Activated CD8-positive, alpha-beta memory T cell treated with anti-CD3 and anti-CD28 coated beads for 48 hours (primary cell): ENCODE measurements at places on chromosomes 2 and 18.

DNA sequence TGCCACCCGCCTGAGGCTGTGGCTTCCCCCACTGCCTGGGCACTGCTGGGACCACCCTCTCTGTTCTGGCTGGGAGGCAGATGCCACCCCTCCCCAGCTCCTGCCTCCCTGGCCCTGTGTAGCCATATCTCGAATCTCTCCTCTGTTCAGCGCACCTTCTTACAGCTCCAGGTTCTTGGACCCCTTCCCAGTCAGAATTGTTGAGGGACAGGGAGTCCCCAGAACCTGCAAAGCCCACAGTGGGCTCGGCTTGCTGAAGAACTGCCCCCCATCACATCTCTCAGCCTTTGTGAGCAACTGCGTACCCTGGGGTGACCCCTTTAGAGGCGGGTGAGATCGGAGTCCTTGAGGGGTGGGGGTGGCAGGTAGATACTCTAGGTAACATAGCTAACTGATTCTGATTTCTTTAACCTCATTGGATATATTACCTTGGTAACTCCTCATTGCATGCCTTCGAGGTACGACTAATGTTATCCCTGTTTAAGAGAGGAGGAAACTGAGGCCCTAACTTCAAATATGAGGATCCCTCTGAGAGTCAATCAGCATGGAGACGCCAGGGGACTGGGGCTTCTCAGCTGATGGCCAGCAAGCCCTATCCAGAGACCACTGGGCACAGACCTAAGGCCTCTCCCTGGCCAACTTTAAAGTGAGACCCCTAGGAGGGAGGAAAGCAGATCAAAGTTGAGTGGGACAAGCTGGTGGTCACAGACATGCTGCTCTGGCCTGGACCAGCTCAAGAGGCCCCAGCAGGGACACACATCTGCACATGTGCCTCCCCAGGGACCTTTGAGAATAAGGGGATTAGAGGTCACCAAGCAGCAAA, 101.3 kb downstream of the CAPN13 start:
- no peak for DNase-seq

- DNase-seq, result no peak
These were observed 79.9 kb downstream of the MYO5B start for GRCh38 chr18:50115095-50115494.

DNA sequence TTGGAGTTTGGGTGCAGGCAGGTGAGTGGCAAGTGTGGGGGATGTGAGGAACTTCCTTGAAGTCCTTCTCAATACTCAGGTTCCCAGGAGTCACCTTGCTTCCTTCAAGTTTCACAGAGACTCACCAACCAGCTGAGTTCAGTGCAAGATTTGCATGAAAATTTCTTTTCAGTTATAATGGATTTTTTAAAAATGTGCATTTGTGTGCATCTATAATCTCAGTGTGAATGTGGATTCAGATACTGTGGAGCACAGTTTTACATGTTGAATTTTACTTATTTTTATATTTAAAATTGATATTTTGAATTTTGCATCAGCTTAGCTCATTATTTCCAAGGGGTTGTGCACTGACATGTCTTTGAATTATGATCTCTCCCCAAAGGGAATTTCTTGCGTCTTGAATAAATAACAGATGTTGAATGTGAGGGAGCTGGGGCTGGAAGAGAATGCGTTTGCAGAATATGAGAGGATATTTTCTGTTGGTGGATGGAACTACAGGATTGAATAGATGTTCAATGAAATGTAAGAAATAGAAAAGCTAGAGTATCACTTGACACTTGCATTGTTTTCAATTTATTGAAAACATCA, 184.3 kb downstream of the RPRM start:
- DNase-seq, result no peak

GRCh38 chr18:68735483-68736343, 20.8 kb upstream of the TMX3 start:
- no peak for DNase-seq

- no peak for DNase-seq
These were observed 20.5 kb downstream of the UBE2F start for GRCh38 chr2:237987268-237987667.

DNA sequence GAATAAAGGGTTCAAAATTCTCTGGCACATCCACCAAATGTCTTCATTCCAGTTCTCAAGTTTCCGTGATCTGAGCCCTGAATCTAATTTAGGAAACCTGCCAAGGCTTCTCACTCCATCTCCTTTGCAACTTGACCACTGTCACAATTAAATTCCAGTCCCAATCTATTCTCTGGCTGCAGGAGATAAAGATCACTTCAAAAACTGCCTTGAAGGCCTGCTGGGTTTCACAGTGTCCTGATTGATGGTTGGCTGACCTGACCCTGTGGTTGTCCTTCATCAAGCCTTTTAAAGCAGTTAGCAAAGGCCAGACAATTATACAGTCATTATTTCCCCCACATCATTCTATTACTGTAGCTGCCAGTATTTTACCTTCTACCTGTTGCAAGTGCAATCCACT, 60.3 kb upstream of the DNAJC10 start:
- no peak for DNase-seq

GRCh38 chr2:80499095-80499494, 194.5 kb upstream of the LRRTM1 start:
- DNase-seq, result no peak

- no peak for DNase-seq
These were observed 106.8 kb downstream of the DNAH7 start for GRCh38 chr2:195961873-195962272.

GRCh38 chr2:122063716-122064115, 308.3 kb downstream of the TSN start:
- DNase-seq, result no peak

DNA sequence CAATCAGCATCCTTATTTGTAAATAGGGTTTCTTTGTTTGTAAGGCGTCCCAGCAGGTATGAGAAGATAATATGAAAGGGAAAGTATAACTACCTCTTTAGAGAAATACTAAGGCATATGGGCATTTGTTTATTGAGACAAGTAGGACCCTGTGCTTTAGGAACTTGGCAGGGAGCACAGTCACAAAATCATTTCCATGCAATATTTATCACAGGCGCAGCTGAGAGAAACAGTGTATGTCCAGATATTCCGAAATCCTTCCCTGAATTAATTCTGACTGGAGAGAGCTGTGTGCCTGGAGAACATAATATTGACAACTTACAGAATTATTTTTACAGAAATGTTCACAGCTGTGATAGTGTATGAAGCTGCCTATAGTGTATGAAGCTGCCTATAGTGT, 416.7 kb downstream of the THSD7B start:
- no peak for DNase-seq

DNA sequence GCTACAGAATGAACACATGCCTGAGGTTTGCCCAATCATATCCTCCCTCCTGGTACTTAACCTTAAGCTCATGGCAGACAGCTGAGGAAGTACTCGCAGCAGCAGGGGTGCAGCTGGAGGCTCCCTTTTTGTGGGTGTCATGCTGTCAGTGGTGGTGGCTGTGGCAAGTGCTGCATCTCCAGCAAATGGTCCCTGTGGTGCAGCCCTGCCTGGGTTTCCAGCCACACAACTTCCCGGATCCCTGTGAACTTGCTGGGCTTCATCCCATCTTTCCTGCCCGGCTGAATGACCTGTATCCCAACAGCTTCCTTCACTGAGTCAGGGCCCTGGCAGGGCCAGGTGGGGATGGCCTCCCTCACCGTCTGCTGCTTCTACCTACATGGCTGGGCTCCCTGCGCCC, 5.0 kb downstream of the TMEM185B start:
- no peak for DNase-seq

GRCh38 chr2:54555318-54555837, 99.3 kb downstream of the SPTBN1 start:
- DNase-seq, result no peak

GRCh38 chr2:143344780-143345179, 215.6 kb downstream of the ARHGAP15 start:
- DNase-seq, result no peak

DNA sequence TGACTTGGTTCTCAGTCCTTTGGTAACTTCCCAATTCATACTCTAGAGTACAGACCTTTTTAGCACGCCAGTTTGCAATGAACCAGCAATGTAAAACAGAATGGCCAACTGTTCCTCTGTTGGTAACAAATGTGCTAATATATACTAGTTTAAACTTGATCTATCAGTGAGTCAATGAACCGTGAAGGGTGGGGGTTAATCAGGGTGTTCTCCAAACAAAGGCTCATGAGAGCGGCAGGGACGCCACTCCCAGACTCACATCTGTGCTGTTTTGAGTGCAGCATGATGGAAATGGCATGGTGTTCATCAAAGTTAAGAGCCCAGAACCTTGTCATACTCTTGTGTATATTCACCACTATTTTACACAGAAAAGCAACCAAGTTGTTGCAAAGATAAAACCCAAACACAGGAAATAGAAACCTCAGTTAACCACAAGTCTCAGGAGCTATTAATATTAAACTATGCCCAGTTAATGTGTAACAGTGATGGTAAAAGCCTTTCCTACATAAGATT, 70.3 kb downstream of the CERKL start:
- DNase-seq, result no peak

DNA sequence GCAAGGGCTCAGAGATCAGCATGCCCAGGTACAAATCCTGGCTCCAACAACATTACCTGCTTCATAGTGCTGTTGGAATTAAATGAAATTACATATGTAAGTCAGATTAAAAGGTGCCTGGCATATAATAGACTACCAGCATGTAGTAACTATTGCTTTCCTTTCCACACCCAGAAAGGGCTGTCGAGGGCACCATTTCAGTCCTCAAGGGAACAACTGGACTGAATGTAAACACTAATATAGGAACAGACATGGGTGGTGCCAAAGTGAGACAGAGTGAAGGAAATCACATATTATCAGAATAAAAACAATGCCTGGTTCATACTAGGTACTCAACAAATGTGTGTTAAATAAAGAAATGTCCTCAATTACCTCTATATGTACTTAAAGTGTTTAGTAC, 43.3 kb downstream of the FAP start:
- no peak for DNase-seq

- DNase-seq, result no peak
These were observed 88.4 kb downstream of the BCL2L11 start for GRCh38 chr2:111209045-111209514.

- DNase-seq, result no peak
These were observed 3.5 kb downstream of the RTKN start for GRCh38 chr2:74438248-74438647.

- DNase-seq, result no peak
These were observed 31.0 kb downstream of the COA5 start for GRCh38 chr2:98577313-98577712.

DNA sequence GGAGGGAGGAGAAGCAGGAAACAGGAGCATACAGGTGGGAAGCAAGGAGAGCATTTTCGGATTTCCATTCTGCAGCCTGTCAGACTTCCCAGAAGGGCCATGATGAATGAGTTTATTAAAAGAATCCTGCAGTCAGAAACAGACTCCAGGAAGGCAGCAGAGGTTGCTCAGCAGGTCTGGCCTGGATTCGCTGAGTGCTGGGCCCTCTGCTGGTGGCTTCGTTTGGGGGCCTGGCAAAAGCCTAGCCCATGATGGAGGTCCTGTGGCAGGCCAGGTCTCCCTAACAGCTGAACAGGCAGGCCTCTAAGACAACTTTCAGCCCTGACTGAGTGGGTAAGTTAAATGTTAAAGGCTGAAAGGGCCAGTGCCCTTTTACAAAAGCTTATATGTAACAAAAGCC, 108.2 kb upstream of the CAPN13 start:
- DNase-seq, result no peak

DNA sequence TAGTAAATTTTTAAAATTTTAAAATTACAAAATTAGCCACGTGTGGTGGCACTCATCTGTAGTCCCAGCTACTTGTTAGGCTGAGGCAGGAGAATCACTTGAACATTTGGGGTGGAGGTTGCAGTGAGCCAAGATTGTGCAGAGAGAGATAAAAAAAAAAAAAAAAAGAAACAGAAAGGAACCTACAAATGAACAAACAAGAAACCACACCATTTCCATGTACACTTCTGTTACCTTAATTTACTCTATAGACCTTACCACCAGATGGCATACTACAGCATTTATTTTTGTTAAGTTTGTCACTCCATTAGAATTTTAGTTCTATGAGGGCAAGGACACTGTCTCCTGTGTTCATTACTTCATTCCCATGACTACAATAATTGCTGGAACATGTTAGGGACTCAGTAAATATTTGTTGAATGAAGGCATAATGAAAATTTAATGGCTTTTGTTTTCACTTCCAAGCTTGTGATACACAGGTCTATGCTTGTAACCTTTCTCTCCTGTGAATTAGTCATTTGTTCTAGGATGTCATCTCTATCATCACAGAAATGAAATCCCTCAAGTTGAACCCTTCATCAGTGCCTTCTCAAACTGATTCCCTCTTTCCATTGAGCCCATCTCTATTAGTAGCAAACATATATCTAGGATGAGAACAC, 76.0 kb downstream of the ARHGAP15 start:
- DNase-seq, result no peak

DNA sequence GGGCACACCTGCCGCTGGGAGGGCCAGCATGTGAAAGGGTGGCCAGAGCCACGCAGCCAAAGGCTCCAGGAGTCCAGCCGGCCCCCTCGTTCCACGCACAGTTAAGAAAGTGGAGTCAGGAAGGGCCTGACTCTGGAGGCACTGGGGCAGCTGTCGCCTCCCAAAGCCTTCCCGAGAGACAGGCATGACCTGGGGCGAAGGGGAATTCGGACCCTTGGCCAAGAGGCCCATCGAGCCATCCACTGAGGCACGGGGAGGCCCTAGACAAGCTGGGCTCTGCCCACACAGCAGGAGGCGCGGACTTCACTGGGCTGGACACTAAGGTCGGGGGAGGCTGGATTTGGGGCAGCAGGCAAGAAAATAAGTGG, 38.5 kb upstream of the SNED1 start:
- no peak for DNase-seq

DNA sequence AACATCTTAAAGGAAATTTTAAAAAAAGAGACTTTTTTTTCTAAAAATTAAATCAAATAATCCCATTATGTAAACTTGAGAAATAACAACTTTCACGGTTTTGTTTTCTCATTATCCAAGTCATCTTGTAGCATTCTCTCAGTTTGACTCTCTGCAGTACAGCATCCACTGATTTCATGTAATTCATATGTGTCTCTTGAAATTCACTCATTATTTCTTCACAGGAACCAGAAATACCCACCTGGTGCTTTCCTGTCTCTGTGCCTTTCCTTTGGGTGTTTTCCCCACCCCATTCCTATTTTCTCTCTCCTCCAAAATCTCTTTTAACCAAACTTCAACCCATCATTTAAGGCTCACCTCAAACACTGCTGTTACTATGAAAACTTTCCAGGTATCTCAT, 116.1 kb upstream of the STK17B start:
- DNase-seq, result no peak

GRCh38 chr2:182907081-182907830, 40.8 kb upstream of the FRZB start:
- DNase-seq, result no peak

DNA sequence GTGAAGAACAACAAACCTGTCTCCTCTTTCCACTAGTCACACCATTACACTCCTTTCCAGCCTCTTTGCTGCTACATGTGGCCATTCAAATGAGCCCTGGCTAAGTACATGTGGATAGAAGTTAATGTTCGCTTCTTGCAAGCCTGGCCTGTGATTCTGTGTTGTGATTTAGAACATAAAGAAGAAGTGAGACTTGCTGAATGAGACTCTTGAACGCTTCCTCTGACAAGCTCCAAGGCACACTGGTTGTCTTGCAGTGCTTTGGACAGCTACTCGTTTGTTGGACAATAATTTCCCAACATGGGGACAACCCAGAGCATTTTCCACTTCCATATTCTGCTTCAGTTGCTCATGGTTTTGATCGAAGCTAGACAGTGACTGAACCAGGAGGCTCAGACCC, 57.3 kb downstream of the CCDC74A start:
- DNase-seq, result no peak

- DNase-seq, result no peak
These were observed 98.8 kb upstream of the ZNF516 start for GRCh38 chr18:76593843-76594242.
